ENCODE measurements at places on chromosomes 12 and 14.

- no peak for DNase-seq
Measured at GRCh38 chr12:93441081-93441616, 598 bp downstream of the UBE2N start.

- DNase-seq = no peak
Measured at GRCh38 chr12:117646520-117646919, 285.1 kb upstream of the NOS1 start.

DNA sequence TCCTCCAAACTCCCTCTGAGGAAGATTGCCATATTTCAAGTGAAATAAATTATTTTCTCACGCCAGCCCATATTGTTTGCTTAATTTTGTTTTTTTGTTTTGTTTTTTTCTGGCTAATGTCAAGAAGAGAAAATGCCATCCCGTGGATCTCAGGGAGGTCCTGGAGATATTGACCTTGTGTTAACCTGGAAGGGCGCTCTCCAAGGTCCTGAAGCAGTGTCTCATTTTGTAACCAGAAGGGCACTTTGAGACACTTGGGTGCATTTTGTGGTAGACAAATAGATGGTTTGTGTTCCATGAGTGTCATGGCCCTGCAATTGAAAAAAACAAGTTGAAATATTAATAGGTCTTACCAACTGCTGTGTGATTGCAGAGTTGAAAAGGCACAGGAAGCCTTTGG is 268.9 kb downstream of the SUDS3 start:
- no peak for DNase-seq

DNA sequence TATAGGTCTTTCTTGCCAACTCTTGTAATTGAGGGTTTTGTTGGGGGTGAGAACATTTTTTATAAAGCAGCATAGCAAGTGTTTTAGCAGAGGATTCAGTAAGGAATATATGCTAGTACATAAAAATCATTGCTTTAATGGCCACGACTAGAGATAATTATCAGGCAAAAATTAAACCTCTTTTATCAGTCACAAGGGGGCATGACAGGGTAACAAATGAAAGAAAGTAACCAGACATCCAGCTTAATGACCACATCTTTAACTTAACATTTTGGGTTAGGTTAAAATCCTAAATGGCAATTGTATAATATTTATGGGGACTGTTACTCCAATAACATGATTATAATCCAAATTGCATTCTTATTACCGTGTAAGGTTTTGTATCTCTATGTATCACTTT is 119.6 kb downstream of the LRRIQ1 start:
- peak; percentile 48 for DNase-seq

GRCh38 chr14:99511421-99512109 is 30.4 kb downstream of the CCNK start:
- DNase-seq = no peak

DNA sequence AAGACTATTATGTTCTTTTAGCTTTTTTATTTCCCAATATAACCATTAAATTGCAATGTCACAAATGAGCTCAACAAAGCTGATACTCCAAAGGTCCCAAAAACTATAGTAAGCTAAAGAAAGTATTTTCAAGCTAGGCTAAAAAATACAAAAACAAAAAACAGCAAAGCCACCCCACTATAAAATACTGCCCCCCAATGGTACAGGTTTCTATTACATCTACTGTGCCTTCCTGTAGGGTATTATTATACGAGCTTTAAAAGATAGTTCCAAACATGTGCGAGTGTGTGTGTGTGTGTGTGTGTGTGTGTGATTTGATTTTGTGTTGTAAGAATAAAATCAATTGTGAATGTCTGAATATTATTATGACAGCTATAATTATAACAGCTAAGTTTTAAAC is 1.1 kb downstream of the IFNG start:
- DNase-seq = no peak

DNA sequence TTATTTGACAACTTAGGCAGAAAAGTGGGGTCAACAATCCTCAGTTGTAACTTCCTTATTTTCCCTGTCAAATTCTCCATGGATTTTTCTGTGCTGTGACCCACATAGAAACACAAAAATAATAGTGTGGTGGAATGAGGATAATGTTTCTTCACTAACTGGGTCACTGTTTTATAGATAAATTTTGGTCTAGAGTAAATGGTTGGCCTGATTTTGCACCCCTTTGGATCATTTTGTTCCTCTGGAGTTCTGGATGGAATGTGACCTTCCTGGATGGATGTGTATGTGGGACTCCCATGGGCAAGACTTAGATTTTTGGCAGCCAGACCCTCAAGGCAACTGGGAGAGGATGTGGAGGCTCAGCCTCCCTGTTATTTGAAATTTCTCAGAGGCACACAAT is 52.7 kb upstream of the RNU6-8 start:
- DNase-seq = no peak

- DNase-seq = no peak
Measured at GRCh38 chr12:12705838-12706520, 10.0 kb upstream of the GPR19 start.

DNA sequence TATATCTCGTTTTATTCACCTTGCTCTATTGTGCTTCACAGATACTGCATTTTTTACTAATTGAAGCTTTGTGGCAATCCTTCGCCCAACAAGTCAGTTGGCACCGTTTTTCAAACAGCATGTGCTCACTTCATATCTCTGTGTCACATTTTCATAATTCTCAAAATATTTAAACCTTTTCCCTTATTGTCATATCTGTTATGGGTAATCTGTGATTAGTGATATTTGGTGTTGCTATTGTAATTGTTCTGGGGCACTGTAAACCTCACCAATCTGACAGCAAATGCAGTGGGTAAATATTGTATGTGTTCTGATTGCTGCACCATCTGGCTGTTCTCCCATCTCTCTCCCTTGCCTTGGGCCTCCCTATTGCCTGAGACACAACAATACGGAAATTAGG is 191.3 kb downstream of the BTG1 start:
- no peak for DNase-seq

DNA sequence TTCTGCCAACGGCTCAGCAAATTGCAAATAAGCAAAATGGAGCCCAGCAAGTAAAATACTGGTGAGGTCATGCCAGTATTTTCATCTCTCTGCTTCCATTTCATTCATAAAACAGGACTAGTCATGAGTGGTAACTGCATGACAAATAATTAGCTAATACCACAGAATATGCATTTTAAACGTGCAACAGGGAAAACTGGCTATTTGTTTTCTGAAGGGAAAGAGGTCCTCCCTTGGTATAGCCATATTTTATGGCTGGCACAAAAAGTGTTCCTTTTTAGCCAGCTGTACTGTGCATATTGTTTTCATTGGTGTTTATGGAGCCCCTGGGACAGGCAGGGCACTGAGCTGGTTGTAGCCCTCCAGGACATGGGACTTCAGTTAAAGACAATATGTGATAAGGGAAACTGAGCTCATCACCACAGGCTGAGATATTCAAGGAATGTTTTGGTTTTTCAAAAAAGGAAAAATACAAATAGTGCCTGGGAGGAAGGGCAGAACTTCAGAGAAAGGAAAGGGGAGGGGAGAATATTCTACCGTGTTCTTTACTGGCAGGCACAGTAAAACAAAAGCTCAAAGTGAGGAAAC is 26.1 kb upstream of the FOXN3 start:
- no peak for DNase-seq

DNA sequence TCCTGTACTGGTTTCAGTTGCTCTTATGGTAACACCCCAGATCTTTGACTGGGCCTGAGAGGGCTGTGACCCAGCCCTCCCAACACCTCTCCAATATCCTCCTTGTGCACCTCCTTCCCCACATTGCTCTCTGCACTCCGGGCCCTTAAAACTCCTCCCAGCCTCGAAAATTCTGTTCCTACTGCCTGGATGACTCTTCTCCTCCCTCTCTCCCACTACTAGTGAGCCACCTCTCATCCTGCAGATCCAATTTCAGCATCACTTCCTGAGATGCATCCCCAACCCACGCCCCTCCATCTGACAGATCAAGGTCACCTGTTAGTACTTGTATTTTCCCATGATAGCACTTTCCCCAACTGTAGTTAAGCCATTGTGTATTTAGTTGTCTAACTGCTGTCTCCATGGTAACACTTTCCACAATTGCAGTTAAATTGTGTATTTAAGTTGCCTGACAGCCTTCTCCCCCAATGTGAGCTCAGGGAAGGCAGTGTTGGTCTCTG is 11.5 kb upstream of the NT5DC3 start:
- peak; percentile 46 for DNase-seq

DNA sequence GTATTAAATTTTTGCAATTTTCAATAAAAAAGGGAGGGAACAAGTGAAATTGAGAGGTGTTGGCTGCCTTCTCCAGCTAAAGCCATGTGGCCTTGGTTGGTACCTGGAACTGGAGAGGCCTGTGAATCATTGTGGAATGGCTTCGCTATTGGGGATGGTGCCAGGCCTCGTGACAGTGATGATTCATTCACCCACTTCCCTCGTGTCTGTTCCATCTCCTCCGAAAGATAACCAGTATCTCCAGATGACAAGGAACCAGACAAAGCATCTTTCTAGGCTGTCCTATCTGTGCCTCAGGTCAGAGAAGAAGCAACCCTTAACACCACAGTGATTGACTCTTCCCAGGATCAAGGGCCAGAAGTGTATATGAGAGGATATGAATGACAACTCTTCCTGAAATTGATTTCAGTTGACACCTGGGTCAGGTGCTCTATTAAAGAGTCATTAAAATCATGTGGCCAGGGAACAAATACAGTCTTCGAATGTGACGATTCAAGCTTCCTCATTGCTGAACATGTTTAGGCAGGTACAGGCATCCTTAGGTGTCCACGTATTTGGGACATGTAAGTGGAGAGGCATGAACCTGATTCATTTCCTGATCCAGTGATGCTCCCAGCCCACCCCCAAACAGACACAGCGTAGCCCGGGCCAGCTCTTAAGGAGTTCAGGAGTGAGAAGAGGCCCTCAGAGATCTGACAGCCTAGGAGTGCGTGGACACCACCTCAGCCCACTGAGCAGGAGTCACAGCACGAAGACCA is at the start of gene RNASE7:
RNASE7 (plus strand) TSS at position 687 of the 758 bp plus-strand sequence. CDS start 631 bp downstream, outside the sequence.
- no peak for DNase-seq

- no peak for DNase-seq
Measured at GRCh38 chr14:102999227-102999895, 58.0 kb downstream of the CDC42BPB start.

Data from SHP77 (cell line).